ENCODE measurements at places on chromosomes 11 and 22.

GRCh38 chr11:79100093-79100910 lies 340.5 kb downstream of the TENM4 start:
- H3K36me3 ChIP-seq = no peaks in the 10 kb centered on the region
- H3K27me3 ChIP-seq = peaks cover 5% of the 10 kb centered on the region
- H3K27ac ChIP-seq = no peak overlapping the region
- H3K4me1 ChIP-seq = peaks cover 4% of the 10 kb centered on the region

DNA sequence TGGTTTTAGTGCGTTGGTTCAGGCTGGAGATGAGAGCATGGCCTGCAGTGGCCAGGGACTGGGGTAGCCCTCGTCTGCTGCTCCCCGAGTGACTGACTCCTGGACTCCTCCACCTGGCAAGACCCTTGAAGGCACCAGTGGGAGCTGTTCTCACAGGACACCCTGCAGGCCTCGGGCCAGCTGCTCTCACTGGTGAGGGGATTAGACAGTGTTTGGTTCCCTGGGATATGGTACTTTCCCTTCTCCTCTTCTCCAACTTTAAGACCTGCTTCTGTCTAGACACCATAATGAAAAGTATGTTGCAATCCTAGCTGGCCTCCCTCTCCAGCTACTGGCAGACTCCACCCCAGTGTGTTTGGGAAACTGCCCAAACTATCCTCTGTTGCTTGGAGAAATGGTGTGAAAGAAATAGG lies 168.8 kb upstream of the CADM1 start:
- H3K4me1 ChIP-seq = no peaks in the 10 kb centered on the region
- peaks cover 5% of the 10 kb centered on the region for H3K27me3 ChIP-seq
- H3K4me3 ChIP-seq = no peak overlapping the region
- no peaks in the 10 kb centered on the region for H3K36me3 ChIP-seq
- no peak overlapping the region for H3K27ac ChIP-seq
- no peak for DNase-seq

DNA sequence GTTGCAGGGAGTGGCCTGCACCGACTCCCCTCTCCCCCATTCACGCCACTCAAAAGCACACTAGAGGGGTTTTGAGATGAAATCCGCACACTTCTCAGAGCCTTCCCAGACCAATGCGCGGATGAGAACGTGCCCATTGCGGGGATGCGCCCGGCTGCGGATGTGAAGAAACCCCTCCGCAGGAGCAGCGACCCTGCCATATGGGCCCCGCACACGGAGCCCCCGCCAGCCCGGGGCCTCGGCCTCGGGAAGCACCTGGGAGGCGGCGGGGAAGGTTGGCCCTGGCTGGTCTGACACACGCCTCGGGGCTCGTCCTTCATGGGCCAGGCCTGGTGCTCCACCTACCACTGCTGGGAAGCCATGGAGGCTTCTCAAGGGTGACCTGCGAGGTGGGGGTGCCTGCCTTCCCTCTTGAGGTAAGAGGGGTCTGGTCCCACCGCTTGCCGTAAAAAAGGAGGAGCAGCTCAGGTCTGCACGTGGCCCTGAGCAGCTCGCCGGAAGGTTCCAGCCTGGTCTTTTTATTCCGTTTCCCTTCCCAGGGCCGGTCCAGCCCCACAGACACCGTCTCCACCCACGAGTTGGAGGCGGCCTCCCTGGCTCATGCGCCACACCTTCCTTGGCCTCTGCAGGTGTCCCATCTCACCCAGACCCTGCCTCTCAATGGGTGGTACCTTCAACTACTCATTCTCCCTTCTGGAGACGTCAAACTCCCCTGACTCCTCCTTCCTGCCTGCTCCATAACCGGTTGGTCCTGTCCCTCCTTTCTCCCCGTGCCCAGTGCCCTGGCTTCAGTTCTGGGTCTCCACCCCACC lies 39.4 kb downstream of the TRMU start:
- H3K27ac ChIP-seq = no peak overlapping the region
- peaks cover 20% of the 10 kb centered on the region for H3K4me1 ChIP-seq
- peaks cover 5% of the 10 kb centered on the region for H3K27me3 ChIP-seq

DNA sequence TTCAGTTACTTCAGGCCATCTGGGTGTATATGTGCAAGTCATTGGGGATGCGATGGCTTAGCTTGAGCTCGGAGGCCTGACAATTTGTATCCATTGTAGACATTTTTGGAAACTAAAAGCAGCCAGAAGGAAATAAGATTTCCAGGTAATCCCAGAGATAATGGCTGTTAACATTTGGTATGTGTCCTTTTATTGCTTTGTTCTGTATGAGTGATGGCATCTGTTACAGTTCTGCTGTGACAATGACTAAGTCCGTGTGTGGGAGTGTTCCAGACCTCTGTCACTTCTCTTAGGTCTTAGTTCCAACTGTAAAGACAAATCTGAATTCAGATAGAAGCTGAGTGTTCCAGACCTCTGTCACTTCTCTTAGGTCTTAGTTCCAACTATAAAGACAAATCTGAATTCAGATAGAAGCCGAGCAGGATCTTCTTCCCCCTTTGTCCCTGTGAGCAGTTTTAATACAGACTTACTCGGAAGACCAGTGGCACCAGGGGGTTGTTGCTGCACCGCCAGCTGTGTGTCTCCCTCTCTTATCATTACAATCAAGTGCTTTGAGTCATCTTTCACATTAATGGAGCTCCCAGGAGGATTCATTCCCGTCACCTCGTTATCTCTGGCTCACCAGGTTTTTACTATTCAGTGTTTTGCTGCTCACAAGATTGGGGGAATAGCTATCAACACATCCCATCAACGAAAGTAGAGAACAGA lies 190.9 kb upstream of the SORL1-AS1 start:
- DNase-seq = no peak
- no peak overlapping the region for H3K27ac ChIP-seq
- H3K27me3 ChIP-seq = peaks cover 14% of the 10 kb centered on the region
- H3K36me3 ChIP-seq = no peaks in the 10 kb centered on the region

GRCh38 chr22:50702261-50702671 lies 29.6 kb downstream of the SHANK3 start:
- peaks cover 29% of the 10 kb centered on the region for H3K27me3 ChIP-seq
- no peak overlapping the region for H3K27ac ChIP-seq
- H3K4me3 ChIP-seq = no peak overlapping the region
- DNase-seq = no peak

DNA sequence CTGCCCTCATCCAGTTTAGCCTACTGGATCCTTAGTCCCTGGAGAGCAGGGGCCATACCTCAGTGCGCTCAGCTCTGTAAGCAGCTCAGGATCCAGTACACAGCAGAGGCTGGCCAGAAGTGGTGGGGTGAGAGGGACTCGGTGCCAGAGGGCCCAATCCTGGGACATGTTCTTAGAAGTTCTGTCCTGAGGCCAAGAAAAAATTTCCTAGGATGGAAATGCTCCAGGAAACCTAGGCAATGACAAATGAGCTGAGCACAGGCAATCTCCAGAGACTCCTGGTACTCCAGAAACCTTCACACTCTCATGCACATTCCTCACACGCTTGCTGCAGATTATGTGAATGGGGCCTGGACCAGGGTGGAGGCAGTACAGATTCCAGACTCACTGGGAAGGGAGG lies 89.6 kb downstream of the SERGEF start:
- no peak overlapping the region for H3K27ac ChIP-seq
- peaks cover 57% of the 10 kb centered on the region for H3K36me3 ChIP-seq
- H3K27me3 ChIP-seq = no peaks in the 10 kb centered on the region
- H3K4me3 ChIP-seq = no peak overlapping the region

DNA sequence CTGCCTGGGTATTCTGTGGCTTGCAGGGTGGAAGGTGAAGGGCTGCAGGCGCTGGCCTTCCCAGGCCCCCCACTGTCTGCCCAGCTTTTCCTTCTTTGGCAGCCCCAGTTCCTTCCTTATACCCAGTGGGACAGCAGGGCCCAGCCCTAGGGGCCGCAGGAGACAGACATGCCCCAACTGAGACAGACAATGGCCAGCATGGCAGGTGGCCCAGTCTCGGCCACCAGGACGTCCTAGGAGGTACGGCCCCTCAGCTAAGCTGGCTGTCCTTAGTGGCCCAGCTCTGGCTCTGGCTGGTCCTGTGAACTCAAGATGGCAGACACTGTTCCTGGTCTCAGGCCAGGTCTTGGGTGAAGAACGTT lies 35.9 kb downstream of the RTN4R start:
- DNase-seq = no peak
- H3K27me3 ChIP-seq = peaks cover 7% of the 10 kb centered on the region
- no peaks in the 10 kb centered on the region for H3K4me1 ChIP-seq
- no peak overlapping the region for H3K27ac ChIP-seq

DNA sequence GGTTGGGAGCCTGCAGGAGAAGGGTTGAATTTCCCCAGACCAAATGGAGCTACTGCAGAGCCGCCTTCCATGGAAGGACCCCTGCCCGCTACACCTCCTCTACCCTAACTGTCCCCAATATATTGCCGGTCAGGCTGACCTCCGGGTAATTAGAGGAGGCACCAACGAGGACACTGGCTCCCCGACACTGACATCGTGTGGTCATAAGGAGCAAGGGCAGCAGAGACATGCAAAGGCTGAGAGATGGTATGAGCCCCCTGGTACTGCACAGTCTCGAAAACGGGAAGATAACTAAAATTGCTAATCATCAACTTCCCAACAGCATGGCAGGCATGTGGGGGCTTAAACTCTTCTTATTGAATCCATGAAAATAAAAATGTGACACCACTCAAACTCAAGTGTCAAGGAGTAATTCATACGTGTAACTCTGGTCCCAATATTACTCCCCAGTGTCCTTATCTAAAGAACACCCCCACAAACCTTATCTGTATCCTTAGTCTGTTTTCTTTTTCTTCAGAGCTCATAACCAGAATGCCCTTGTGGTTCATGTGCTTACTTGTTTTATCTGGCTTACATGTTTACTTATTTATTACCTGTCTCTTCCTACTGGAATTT lies 4.4 kb downstream of the CAVIN3 start:
- peak; percentile 19 for DNase-seq
- peaks cover 18% of the 10 kb centered on the region for H3K27me3 ChIP-seq
- H3K27ac ChIP-seq = no peak overlapping the region
- no peaks in the 10 kb centered on the region for H3K36me3 ChIP-seq

- no peak for DNase-seq
- H3K36me3 ChIP-seq = no peaks in the 10 kb centered on the region
- no peak overlapping the region for H3K4me3 ChIP-seq
- no peaks in the 10 kb centered on the region for H3K4me1 ChIP-seq
- H3K27me3 ChIP-seq = no peaks in the 10 kb centered on the region
- no peak overlapping the region for H3K27ac ChIP-seq
These were observed 327.9 kb downstream of the SOX6 start for GRCh38 chr11:16028419-16028818.

DNA sequence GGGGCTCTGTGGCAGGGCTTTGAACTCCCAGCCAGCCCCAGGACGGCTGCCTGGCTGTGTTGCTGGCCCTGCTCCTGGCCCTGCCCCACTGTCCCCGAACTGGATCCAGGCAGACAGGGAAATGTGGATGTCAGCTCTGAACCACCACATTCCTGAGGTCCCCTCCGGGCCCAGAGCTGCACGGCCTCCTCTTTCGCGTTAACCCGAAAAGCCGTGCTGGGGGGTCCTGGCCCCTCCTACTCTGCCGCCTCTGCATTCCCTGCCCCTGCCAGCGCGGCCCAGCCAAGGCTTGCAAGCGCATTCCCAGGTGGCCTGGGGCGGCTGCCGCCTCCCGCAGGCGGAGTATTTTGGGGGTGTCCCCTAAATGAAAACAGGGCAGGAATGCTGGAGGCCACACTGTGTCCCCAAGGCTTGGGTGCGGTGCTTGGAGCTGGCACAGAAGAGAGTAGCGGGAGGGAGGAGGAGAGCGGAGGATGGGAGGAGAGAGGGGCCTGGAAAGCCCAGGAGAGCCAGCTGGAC lies 5.4 kb downstream of the LINC01488 start:
- H3K27me3 ChIP-seq = peaks cover 8% of the 10 kb centered on the region
- no peak overlapping the region for H3K4me3 ChIP-seq
- no peaks in the 10 kb centered on the region for H3K4me1 ChIP-seq
- no peak overlapping the region for H3K27ac ChIP-seq
- no peaks in the 10 kb centered on the region for H3K36me3 ChIP-seq
- no peak for DNase-seq
